CD4-positive, alpha-beta T cell treated with Interleukin-4 for 1 hour (primary cell): ENCODE measurements at places on chromosomes 4 and X.

DNA sequence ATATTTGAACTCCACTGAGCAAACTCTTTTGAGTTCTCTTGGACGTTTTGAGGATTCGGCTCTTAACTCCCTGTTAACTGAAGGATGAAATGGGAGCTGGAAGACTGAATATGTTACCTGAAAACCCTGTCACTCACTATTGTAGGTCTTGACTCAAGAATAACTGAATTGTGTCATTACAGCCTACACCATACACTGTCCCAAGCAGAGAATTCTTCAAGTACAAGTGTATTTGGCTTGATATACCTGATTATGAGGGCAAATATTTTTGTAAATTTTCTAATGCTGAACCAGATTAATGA is 276.1 kb downstream of the CFAP299 start:
- DNase-seq, result no peak

DNA sequence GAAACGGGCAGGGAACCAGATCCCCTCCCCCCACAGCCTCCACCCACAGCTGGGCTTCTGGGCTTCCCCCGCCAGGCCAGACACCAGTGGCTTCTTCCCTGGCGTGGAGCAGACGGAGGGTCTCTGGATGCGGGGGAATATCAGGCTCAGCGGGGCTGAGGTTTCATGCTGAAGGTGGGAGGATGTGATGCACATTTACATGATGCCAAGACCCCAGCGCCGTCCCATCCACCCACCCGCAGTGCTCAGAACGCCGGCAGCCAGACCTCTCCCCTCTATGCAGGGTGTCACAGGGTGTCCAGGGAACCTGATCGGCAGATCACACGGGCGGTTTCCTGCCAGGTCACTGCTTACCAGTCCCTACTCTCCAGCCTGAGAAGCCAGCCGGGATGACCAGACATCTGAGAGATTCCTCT is 12.8 kb upstream of the TNIP2 start:
- DNase-seq, result no peak

DNA sequence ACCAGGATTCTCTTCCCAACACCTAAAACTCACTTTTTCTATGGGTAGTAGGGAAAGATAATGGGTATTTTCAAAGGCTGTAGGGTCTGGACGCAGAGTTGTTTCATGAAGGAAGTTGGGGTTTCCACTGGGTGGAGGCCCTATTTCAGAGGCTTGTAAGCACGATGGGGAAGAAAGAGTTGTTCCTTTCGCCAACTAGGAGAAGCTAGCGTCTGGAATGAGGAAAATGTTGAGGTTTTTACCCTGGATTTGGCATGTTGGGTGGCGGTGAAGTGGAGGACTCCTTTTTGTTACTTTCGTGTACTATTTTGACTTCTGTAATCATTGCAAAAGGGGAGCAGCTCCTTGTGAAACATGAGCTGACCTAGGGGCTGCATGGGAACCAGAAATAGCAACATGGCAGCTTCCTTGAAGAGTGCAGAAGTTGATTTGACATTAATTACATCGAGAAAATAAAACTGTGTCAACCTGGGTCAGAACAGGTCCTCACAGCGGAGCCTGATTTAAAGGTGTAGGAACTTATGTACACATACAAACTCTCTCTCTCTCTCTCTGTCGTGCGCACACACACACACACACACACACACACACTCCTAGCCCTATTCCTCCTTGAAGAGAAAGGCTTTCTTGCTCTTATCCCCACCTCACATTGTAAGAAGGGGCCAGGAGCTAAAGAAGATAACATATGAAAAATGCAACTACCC is 19.1 kb downstream of the VSIG4 start:
- no peak for DNase-seq

DNA sequence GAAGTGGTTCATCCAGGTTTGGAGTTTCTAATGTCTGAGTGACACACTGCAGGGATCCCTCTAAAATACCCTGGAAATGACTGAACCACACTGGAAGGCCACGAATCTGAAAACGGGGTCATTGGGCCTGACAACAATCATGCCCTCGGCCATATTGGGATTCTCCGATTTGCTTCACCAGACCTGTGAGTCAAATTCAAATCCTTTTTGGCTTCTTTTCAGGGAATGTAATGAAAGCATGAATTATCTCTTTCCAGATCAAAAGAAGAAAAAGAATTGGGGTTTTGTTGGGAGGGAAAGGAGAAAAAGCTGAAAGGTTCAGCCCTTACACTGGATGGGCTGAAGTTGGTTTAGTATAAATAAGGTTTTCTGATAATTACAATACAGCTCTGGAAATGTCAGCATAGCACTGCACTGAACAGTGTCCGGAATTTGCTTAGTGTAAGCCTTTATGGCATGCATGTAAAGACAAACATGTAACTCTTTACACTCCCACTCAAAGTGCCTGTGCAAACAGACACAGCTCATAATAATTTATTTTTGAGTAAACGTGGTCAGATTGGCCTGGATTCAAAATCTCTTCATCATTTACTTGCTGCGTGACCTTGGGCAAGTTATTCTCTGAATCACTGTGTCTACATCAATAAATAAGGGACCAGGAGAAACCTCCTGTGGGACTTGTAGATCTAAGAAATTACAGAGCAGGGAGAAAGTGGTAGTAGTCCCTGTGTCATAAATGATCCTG is 21.4 kb downstream of the CT47C1 start:
- DNase-seq, result no peak

- peak; percentile 66 for DNase-seq
These were observed 15.7 kb downstream of the OFD1 start for GRCh38 chrX:13750204-13750603.

DNA sequence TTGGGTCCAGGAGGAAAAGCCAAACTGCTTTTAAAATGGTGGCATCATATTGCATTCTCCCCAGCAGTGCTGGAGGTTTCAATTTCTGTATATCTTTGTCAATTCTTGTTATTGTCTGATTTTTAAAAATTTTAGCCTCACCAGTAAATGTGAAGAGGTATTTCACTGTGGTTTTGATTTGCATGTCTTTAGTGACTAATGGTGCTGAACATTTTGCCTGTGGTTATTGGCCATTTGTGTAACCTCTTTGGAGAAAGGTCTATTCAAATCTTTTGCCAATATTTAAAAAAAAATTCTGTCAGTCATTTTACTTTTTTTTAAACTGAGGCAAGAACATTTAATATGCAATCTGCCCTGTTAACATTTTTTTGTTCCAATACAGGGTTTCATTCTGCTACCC is 322.1 kb downstream of the TLL1 start:
- DNase-seq, result no peak

GRCh38 chrX:1390621-1391369 is 1.1 kb downstream of the SLC25A6 start:
- no peak for DNase-seq

- no peak for DNase-seq
These were observed 57.8 kb upstream of the HCCS start for GRCh38 chrX:11053351-11053750.

- no peak for DNase-seq
These were observed 37.7 kb upstream of the C4orf17 start for GRCh38 chr4:99473131-99473530.

GRCh38 chr4:152014280-152014679 is 253.5 kb upstream of the GATB start:
- peak; percentile 45 for DNase-seq

- no peak for DNase-seq
These were observed 51.9 kb downstream of the FAM114A1 start for GRCh38 chr4:38919494-38919893.

DNA sequence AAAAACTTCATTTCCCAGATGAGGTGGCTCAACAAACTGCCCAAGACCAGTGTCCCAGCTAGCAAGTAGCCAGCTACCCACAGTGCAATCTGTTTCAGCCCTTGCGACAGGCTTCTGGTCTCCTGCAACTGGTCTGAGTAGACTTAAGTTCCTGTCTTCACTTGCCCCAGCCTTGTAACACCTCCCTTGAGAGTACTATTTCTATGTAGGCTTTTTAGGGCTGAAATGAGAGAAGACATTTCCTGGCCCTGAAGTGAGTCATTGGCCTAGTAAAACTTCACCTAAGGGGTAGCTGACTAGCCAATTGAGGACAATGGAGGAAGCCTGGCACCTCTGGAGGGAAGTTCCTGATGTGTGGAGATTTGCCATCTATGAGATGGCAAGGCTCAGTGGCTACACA is 80.1 kb upstream of the STIM2 start:
- DNase-seq, result no peak

DNA sequence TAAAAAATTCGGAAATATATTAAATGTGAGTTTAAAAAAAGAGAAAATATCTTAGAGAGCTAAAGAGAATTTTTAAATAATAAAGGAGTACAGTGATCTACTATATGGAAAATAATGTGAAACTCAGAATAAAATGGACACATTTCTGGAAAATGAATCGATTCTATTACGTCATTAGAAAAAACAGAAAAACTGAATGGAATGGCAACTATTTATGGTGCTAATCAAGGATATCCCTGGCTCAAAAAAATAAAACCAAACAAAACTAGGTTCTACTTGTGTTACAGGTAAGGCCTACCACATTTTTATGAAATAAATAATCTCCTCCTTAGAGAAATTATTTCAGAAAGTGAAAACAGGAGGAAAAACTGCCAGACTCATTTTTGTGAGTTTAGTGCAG is 5.5 kb upstream of the SLC7A11 start:
- DNase-seq, result no peak

- DNase-seq, result no peak
These were observed 83.8 kb upstream of the STOX2 start for GRCh38 chr4:183821076-183821853.

DNA sequence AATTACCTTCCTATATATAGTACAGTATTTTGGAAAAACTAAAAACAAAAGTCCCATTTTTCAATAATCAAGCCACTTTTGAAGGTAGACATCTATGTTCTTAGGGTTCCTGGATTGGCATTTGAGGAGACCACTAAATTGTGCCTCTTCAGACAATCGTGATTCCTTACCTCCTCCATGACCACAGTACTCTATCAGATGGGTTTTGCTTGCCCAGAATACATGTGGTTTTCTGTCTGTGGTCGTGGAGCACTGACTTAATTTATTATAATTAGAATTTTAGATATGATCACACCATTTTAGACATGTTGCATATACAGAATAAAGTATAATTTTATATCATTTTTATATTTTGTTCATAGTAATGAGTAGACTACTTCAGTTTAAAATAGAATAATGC is 67.9 kb downstream of the NDST3 start:
- no peak for DNase-seq

- no peak for DNase-seq
These were observed 639.1 kb downstream of the GABRG1 start for GRCh38 chr4:45484740-45485139.

- no peak for DNase-seq
These were observed 295.4 kb downstream of the RAPGEF2 start for GRCh38 chr4:159398236-159398638.

DNA sequence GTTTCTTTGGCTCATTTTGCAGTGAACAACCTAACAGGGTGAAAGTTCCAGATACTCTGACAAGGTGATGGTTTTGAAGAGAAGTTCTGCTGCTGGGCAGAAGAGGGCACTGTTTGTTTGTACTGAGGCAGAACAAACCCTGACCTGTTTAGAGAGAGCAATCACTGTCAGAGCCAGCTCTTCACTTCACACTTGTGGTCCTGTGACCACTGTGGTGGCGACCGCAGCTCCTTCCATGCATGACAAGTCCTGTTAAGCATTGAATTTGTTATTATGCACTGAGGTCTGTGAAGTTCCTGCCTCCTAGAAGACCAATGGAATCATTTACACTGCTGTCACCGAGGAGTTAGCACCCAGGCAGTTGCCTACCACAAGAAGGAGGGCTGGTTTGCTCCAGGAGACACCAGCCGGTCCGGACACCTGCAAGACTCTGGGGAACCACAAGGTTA is 86.6 kb downstream of the ZNF330 start:
- peak; percentile 65 for DNase-seq

GRCh38 chr4:16329125-16329796 is 103.0 kb upstream of the TAPT1 start:
- no peak for DNase-seq

GRCh38 chr4:33133723-33134122 is 2413.6 kb downstream of the PCDH7 start:
- no peak for DNase-seq

- DNase-seq, result no peak
These were observed 3.0 kb upstream of the ATP1B4 start for GRCh38 chrX:120358737-120359456.

DNA sequence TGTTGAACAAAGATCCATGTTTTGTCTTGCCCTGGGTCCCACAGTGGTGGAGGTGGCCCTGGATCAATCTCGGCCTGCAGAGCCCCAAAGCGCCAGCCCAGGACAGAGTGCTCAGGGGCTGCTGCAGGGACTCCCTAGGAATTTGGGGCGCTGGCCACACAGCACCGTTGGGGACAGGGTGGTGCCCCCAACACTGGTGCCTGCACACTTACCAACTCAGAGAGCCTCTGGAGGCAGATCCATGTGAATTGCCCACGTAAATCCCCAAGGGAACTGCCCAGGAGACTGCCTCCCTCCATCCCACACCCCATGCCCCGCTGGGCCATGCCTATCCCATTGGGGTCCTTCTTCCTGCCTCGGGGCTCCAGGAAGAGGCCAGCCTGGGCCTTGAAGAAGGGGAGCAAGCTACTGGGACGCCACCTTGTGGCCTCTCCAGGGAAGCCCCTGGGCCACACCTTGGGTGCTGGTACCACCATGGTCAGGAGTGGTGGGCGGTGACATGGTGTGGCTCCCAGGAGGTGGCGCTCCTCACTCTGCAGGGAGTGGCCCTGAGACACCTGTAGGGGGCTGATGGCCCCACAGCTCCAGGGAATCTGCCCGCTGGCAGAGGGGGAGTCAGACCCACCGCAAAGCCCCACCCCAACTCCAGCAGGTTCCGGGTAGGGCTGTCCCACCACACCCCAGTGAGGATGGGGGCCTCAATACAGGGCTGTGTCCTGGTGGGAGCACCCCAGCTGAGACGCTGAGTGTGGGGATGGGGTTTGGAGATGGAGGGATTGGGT is 22.8 kb downstream of the CFAP99 start:
- peak; percentile 77 for DNase-seq

GRCh38 chr4:3791910-3792542 is 25.8 kb downstream of the ADRA2C start:
- no peak for DNase-seq

DNA sequence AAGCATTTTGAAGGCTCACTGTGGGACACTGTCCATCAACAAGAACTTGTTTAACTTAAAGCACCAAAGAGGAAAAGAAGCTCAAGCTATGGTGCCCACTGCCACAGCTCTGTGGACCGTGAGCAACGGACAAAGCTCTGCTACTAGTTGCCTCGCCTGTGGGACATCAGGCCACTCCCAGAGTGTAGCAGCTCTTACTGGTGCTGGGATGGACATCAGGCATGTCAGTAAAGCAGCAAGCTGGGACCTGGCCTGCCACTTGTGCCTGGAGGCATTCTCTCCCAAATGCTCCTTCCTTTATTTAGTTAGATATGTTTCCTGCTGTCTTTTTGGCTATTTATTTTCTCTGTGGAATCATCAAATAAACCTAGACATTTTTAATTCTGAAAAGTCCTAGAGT is 46.7 kb downstream of the TMEM154 start:
- no peak for DNase-seq

- peak; percentile 75 for DNase-seq
These were observed 12.6 kb downstream of the RUFY3 start for GRCh38 chr4:70734168-70734954.

DNA sequence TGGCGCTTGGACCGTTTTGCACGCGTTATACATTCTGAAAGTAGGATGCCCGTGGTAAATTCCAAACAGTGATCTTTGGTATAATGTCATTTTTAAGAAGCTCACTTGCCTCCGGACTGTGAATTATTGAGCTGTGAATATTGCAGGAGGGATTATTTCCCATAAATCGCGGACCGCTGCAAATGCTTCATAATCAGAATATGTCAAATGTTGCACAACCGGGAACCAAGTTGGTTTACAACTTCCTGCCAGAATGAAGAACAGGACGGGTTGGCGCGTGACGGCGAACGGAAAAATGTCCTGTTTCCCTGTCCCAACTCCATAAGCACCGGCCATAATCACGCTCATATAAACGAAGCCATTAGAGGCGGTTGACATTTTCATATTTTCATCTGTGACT is 67.6 kb downstream of the SHOX start:
- DNase-seq, result no peak
